ENCODE measurements at places on chromosomes 1 and 21. TPM values are rescaled to one million over a fixed set of nuclear protein-coding genes. Genes with fewer than 3 reads are reported as not detected.

DNA sequence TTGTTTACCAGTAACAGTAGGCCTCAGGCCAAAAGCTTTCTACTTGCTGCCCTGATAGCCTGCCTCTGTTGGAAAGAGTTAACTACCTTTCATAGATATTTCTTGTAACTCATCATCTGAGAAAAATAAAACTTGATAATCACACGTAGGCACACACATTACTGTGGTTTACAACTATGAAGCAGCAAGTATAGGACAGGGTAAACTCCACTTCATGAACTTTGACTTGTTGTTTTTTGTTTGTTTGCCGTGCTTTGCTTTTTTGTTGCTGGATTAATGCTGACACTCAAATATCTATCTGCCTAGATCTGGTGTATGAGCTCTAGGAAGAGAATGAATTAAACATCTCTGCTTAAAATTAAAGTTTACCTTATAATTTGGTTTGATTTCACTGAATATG, 924.7 kb upstream of the ADGRL2 start:
- no peak for DNase-seq
- H3K27me3 ChIP-seq, result no peaks in the 10 kb centered on the region
- no peaks in the 10 kb centered on the region for H3K4me1 ChIP-seq

DNA sequence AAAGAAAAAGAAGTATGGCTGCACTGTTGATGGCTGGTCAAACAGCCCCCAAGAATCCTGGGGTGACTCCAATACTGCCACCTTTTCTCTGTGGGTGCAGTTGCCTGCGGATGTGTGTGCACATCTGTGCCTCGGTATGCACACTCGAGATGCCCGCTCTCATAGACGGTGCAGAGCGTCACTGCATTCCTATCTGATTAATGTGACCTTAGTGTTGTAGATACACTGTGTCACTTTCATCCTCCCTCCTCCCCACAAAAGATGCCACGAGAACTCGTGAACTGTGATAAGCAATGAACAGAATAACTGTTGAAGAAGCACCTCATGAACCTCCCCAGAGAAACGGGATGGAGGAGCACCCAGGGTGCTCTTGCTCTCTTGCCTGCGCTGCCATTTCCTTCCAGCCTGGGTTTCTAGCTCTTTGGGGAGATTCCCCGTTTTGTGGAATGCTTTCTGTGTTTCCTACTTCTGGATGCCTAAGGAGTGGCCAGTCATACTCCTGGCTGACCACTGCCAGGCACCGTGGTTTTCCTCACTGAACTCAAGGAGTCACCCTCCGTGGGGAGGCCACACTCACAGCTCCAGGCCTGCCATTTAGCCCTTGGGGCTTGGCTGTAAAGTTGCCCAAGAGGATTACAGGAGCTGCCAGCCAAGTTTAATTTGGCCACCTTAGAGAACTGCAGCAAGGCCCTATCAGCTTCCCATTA, 32.0 kb downstream of the NTPCR start:
- H3K4me3 ChIP-seq, result no peak overlapping the region
- no peak for DNase-seq
- no peak overlapping the region for H3K27ac ChIP-seq
- no peaks in the 10 kb centered on the region for H3K27me3 ChIP-seq
- peaks cover 12% of the 10 kb centered on the region for H3K36me3 ChIP-seq
- H3K4me1 ChIP-seq, result peaks cover 24% of the 10 kb centered on the region

GPR153 gene
- total RNA-seq, result 25.0 TPM

DNA sequence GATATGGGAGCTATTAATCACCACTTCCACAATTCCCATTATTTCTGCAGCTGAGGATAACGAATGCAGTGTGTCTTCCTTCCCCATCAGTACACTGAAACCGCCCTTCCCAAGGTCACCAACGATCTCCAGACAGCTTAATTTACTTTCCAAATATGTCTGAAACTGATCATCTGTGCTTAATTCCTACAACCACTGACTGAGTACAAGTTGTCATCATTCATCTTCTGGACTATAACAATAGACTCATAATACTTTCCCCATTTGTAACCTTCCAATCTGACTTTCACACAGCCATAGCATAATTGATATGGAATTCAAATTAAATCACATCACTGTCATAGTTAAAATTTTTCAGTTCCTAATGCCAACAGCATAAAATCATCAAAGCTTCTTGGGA, 17.4 kb downstream of the DNM3 start:
- no peak for DNase-seq
- no peak overlapping the region for H3K27ac ChIP-seq
- H3K4me3 ChIP-seq, result no peak overlapping the region
- H3K27me3 ChIP-seq, result no peaks in the 10 kb centered on the region

DNA sequence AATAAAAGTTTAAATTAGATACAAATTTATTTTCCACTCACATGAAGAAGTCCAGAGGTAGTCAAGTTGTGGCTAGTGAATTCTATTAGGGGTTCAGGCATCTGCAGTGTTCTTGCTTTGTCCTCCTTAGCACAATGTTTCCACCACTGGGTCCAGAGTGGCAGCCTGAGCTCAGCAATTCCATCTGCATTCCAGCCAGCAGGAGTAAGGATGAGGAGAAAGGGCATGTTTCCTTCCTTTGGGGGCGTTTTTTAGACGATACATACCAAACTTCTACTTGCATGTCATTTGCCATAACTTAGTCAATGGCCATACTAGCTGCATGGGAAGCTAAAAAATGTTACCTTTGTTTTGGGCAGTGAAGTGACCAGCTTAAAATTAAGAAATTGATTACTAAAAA, 98.5 kb upstream of the VANGL1 start:
- no peak overlapping the region for H3K4me3 ChIP-seq
- no peak for DNase-seq
- no peak overlapping the region for H3K27ac ChIP-seq

BGLAP gene
- total RNA-seq, result 6.8 TPM

NBPF20 gene
- total RNA-seq, result 4.9 TPM

- H3K36me3 ChIP-seq, result peaks cover 6% of the 10 kb centered on the region
- H3K4me1 ChIP-seq, result peaks cover 27% of the 10 kb centered on the region
- H3K27me3 ChIP-seq, result peaks cover 1% of the 10 kb centered on the region
- no peak for DNase-seq
Measured at GRCh38 chr1:245589906-245590305, 435.1 kb downstream of the KIF26B start.

GPR137B gene
- total RNA-seq, result 25.2 TPM
